ENCODE measurements at places on chromosomes 1 and 21. TPM values are rescaled to one million over a fixed set of nuclear protein-coding genes. Genes with fewer than 3 reads are reported as not detected.

- no peak for DNase-seq
These were observed 53.1 kb downstream of the SH3GLB1 start for GRCh38 chr1:86757272-86757984.

DNA sequence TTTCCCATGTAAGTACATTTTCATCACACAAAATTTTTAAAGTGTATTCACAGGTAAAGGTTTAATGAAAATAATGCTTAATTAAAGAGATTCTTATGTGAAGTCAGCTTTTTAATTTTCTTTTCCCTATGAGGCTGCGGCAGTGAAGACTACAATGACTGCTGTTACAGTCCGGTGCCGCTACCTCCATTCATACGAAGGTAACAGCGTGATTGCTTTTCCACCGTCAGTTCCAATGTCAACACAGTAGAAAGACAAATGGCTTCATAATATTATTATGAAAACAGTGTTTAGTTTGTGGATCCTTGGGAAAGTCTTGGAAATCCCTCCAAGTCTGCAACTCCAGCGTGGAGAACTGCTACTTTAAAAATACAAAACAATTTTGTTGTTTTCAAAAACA lies 254.9 kb upstream of the NRIP1 start:
- DNase-seq = no peak

- DNase-seq = no peak
These were observed 33.7 kb upstream of the PRDM2 start for GRCh38 chr1:13666317-13666716.

GRCh38 chr1:25926731-25927496 lies 20.7 kb upstream of the STMN1 start:
- DNase-seq = no peak

GRCh38 chr1:47782414-47783166 lies 214.6 kb downstream of the TRABD2B start:
- no peak for DNase-seq

DNA sequence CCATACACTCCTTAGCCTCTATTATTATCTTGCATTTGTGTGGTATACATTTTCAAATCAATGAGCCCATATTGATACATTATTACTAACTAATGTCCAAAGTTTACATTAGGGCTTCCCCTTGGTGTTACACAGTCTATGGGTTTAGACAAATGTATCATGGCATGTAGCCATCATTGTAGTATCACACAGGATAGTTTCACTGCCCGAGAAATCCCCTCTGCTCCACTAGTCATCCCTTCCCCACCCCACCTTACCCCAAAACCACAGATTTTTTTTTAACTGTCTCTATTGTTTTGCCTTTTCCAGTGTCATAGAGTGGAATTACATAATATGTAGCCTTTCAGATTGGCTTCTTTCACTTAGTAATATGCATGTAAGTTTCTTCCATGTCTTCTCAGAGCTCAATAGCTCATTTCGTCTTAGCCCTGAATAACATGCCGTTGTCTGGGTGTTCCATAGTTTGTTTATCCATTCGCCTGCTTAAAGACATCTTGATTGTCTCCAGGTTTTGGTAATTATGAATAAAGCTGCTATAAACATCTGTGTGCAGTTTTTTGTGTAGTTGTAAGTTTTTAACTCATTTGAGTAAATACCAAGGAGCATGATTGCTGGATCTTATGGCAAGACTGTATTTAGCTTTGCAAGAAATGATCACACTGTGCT lies 86.4 kb upstream of the LYST start:
- DNase-seq = no peak

F13B gene
- total RNA-seq = not detected

FAM72C gene
- total RNA-seq = not detected

HSF2BP gene
- 0.16 TPM for total RNA-seq

ARTN gene
- 0.14 TPM for total RNA-seq
